Stimulated activated CD8-positive, alpha-beta memory T cell treated with anti-CD3 and anti-CD28 coated beads, Interleukin-15, amount 100 ng/mL, for 24 hours (primary cell): ENCODE measurements at places on chromosomes 5 and 9.

- DNase-seq = no peak
Observed at GRCh38 chr5:171537070-171537849, 117.8 kb downstream of the FGF18 start.

DNA sequence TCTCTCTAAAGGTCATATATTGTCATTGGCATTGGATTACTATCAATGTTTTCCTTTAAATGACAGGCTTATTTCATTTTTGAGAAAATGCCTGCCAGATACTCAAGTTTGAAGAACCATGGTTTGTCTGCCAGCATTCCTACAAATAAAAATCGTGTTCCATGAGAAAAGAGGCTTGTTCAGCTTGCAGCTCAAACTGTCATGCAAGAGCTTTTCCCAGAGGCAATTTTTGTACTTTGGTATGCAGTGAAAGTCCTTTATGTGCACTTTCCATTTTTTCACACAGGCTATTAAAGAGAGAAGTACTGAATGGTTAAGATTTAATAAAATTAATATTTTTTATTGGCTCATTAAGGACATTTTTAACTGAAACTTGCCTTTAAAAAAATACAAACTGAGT, 110.4 kb downstream of the FBXO4 start:
- no peak for DNase-seq

GRCh38 chr9:135971111-135971766, 10.1 kb upstream of the UBAC1 start:
- DNase-seq = no peak

GRCh38 chr9:91694081-91694870, 255.8 kb downstream of the ROR2 start:
- no peak for DNase-seq

DNA sequence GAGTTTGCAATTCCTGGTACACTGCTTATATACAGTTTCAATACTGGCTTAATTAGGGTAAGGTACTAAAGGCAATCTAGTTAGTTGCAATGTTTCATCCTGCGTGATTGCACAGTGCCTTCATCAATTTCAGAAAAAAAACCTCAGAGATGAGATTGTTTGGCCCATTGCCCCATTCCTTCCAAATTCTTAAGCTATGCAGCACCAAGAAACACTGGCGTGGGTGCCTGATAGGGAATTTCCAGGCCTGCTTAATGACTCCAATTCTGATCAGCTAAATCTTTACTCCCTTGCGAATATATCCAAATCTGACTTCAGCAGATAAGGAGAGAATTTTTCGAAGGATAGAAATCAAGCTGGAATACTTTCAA, 35.9 kb upstream of the GAS1 start:
- DNase-seq = no peak

DNA sequence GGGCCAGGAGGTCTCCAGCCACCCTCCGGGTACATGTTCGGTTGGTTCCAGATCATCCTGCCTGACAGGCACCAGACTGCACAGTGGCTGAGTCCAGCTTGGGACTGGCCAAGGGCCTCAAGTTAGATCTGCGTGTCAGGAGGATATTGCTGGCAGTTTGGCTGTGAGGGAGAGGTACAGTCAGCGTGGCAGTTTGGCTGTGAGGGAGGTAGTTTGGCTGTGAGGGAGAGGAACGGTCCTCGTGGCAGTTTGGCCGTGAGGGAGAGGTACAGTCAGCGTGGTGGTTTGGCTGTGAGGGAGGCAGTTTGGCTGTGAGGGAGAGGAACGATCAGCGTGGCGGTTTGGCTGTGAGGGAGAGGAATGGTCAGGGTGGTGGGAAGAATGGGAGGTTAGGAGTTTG, 39.0 kb downstream of the CACNA1B start:
- DNase-seq = no peak

GRCh38 chr9:136899196-136899595, 12.9 kb downstream of the TRAF2 start:
- no peak for DNase-seq

GRCh38 chr5:114054594-114054993, 307.3 kb upstream of the KCNN2 start:
- DNase-seq = no peak

GRCh38 chr5:149795360-149795759, 65.2 kb downstream of the PPARGC1B start:
- DNase-seq = no peak

GRCh38 chr5:149679876-149680809, 50.0 kb upstream of the PPARGC1B start:
- DNase-seq = no peak
